Peyer's patch (tissue), 4 donors: ENCODE measurements at places on chromosomes 1 and 21. TPM values are rescaled to one million over a fixed set of nuclear protein-coding genes. Genes with fewer than 3 reads are reported as not detected.

DNA sequence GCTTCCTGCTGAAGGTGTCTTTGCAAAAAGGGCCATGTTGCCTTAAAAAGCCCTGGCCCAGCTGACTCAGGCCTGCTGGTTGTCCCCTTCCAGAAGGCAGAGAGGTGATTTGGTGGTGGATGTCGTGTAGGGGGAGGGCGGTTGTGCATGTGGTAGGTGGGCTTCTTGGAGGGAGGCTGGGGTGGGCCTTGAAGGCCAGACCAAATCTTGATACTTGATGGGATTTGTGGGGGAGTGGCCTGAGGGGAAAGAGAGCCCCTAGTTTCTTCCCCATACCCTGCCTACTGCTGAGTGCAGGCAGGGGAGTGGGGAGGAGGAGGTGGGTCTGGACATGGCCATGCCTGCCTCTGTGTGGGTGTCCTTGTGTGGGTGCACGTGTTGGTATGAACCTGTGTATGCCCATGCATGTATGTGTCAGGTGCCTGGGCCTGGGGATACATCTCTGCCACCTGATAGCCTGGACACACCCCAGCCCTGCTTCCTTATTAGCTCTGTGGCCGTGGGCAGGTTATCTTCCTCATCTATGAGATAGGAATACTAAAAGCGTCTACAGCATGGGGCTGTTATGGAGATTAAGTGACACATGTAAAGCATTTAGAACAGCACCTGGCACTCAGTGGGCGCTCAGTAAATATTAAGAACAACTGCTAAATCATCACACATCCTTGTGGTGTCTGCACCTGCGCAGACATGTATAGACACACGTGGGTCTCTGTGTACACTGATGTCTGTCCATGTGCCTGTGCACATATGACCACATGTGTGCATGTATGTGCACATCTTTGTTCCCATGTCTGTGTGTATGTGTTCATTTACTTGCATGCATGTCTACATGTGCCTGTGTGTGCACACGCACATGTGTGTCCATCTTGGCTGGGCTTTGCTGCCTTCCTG is 17.0 kb downstream of the FAM151A start:
- peak; percentile 66 for DNase-seq

The PGLYRP3 gene
- total RNA-seq, result not detected

DNA sequence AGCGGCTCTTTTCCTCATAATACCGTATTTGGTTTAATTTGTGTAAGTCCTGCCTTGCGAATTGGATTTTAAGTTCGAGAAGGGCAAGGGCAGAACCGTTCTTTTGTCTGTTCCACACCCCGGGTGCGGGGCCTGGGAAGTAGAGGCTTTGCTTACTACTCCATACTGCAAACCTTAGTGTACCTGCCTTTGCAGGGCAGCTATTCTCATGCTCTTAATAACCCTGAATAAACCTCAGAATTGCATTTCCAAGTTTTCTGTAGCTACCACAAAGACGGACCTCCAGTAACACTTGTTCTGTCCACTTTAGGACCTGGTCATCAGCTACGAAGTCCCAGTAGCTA is 657 bp upstream of the HNRNPU start:
- DNase-seq, result no peak

DNA sequence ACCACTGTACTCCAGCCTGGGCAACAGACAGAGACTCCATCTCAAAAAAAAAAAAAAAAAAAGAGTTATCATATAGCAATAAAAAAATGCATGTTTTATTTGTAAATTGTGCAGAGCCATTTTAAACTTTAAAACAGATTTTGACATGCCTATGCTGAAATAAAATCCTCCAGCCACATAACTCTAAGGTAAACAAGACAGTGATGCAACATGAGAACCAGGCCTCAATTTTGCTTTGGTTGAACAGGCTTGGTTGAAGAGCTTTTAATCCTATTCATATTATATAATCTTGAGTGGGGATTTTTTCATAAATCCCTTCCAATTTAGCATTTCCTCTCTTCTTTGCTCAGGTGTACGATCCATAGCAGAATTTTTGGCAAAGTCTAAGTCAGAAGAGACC is 26.1 kb downstream of the ARMH1 start:
- DNase-seq, result no peak

DNA sequence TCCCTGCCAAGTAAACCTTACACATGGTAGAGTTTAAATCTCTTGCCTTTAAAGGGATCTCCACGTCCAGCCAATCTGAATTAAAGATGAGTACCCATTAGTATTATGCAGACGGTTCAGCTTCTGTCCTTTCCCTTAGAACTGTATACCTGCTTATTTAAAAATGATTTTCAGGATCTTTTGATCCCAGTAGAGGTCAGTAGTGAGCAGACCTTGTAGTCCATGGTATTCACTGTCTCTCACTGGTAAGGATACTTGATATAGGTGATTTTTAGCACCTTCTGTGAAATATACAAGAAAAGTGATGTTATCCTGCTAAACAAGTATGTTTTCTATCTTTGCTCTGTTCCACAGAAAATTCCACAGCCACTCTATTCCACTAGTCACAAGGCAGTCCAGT is 1211.6 kb upstream of the ADGRL4 start:
- no peak for DNase-seq

The TP73 gene
- not detected for total RNA-seq

DNA sequence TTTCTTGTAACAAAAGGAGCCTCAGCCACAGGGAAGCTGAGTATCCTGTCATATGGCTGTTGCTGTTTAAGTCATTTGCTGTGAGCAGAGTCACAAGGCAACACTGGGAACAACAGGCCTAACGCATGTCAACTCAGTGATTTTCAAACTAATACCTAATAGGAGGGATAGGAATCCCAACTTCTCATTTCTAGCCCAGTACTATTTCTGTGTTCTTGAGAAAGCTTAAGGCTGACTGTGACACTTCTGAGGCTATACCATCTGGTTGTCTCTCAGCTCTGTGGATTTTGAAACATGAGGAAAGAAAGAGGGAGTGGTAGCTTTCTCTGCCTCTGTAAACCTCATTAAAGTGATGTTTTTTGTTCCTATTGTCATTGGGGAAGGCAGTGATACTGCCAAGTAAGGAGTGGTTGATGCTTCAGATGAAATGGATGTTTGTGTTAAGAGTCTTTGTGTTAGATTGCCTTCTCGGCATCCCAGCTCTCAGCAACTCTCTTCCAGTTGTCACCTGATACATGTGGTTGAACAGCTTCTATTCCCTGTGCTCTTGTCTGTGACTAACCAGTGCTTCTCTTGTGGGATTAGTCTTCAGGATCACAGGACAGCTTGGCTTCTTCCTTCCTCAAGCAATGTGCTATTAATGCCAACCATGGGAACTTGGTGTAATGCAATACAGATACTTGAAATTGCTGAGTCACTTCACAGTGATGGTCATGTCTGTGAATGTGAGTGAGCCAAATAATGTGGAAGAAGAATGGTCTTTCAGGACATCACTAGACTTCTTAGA is 166.8 kb upstream of the IVNS1ABP start:
- DNase-seq, result no peak

GRCh38 chr1:177859572-177859971 is 110.3 kb downstream of the SEC16B start:
- DNase-seq, result no peak

DNA sequence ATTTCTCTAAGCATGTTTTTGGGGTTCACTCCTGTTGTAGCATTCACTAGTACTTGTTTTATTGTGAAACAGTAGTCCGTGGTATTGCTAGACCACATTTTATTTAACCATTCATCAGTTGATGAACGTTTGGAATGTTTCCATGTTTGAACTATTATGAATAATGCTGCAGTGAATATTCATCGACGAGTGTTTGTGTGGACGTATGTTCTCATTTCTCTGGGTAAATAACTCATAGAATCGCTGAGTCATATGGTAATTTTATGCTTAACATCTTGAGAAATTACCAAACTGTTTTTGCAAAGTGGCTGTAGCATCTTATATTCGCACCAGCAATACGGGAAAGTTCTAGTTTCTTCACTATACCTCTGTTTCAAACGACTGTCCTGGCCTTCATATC is 28.0 kb upstream of the KAZN start:
- no peak for DNase-seq

The GPR161 gene
- total RNA-seq, result 0.35 TPM
